ENCODE measurements at places on chromosomes 7 and 10.
A peak's percentile ranks its signal among the peaks of the same experiment; 100 is the strongest.

GRCh38 chr10:101814466-101815071 lies 3.7 kb downstream of the OGA start:
- peak; percentile 27 for DNase-seq

DNA sequence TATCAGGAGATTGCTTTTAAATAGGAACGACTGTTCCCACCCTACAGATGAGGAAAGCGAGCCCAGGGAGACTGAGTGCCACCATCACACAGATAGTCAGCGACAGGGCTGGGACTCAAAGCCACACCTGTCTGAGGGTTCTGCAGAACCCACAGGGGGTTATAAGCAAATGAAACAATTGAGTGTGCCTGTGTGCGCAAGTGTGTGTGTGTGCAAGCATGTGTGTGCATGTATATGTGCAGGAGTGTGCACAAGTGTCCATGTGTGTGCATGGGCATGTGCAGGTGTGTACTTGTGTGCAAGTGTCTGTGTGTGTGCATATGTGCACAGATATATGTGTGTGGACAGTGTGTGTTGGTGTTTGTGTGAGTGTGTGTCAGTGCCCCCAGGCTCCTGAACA lies 280.2 kb downstream of the GRID1 start:
- no peak for DNase-seq

GRCh38 chr10:73865459-73866442 lies 8.6 kb downstream of the CAMK2G start:
- DNase-seq: no peak

- DNase-seq: peak; percentile 76
Observed at GRCh38 chr10:79093658-79094411, 25.1 kb downstream of the ZMIZ1 start.

DNA sequence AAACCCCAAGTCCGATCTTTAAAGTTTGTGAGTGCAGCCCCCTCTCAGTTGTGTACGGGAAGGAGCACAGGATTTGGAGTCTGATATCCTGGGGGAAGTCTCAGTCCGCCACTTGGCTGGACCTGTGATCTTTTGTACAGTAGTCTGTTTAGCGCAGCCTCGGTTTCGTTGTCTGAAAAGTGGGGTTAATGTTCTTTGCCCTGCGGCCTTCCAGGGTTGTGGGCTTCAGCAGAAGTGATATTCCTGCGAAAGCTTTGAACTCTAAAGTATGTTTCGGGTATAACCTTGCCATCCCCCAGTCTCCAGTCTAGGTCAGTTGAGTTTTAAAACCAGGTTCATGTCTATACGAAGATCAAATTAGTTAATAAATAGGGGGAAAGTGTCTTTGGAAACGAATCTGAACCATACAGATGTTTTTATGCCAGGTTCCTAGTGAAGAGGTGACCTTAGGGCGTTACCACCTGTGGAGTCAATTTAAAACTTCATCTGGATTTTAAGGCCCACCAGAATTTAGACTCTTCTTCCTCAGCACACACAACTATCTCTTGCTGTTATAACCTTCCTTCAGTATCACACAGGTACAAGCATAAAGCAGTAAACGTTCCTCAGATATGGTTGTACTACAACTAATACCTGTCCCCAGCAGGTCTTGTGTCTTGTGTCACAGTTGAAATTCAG lies 904 bp downstream of the R3HCC1L start:
- DNase-seq: no peak

GRCh38 chr7:41054960-41055661 lies 647.8 kb downstream of the INHBA start:
- DNase-seq: no peak

GRCh38 chr10:58952162-58952601 lies 224.3 kb upstream of the PHYHIPL start:
- DNase-seq: no peak

DNA sequence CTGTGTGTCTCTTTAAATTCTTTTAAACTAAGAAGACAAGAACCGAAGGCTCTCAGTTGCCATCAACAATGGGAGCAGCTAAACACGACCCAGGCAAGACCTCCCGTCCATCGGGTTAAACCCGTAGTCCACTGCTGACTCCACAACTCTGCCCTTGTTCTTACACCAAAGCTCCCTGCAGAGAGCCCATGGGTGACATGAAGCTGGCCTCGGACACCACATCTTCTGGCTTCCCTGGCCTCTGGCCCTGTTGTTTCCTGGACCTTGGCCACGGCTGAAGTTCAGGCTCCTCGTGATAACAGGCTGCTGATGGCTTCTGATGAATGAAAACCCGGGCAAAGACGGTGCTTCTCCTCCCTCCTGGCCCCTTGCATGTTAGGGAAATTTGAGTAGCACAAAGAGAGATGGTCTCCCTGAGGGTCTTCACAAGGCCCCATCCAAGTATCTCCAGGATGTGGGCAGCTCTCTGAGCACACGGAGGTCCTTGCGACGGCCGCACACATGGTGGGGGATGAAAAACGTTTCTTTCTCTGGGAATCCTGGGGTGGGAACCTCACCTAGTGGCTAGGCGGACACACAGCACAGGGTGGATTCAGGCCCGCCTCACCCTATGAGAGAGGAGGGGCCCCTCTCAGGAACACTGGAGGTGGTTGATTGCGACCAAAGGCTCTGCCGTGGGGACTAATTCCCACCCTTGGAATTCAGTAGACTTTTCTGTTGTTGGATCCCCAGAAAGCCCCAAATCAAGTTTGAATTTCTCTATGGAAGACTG lies 271.1 kb downstream of the ADARB2 start:
- DNase-seq: no peak

GRCh38 chr10:56296618-56297017 lies 64.4 kb downstream of the ZWINT start:
- DNase-seq: no peak

DNA sequence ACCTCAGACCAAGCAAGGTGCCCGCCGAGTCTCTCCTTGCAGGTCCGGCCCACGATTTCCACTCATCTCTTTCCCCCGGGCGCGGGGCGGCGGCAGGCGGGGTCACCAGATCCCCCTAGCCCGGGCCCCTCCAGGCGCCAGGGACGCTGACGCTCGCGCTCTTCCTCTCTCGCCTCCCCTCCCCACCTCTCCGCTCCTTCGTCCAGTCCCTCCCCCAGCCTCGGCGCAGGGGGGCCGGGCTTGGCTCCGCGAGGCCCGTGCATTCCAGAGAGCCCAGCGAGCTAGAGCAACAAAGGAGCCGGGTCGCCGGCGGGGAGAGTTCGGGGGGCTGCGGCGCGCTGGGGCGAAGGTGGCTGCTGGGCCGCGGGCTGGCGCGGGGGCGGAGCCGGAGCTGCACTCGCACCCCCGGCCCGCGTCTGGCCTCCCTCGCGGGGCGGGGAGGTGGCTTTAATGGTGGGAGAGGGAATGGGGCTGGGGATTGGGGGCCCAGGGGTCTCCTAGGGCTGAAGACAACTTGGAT lies at the start of gene SMO:
SMO (plus strand) TSS at position 262 of the 520 bp plus-strand sequence. CDS start 519 bp downstream, outside the sequence.
- peak; percentile 72 for DNase-seq
